ENCODE measurements at places on chromosomes 3 and 15. TPM values are rescaled to one million over a fixed set of nuclear protein-coding genes. Genes with fewer than 3 reads are reported as not detected.

DNA sequence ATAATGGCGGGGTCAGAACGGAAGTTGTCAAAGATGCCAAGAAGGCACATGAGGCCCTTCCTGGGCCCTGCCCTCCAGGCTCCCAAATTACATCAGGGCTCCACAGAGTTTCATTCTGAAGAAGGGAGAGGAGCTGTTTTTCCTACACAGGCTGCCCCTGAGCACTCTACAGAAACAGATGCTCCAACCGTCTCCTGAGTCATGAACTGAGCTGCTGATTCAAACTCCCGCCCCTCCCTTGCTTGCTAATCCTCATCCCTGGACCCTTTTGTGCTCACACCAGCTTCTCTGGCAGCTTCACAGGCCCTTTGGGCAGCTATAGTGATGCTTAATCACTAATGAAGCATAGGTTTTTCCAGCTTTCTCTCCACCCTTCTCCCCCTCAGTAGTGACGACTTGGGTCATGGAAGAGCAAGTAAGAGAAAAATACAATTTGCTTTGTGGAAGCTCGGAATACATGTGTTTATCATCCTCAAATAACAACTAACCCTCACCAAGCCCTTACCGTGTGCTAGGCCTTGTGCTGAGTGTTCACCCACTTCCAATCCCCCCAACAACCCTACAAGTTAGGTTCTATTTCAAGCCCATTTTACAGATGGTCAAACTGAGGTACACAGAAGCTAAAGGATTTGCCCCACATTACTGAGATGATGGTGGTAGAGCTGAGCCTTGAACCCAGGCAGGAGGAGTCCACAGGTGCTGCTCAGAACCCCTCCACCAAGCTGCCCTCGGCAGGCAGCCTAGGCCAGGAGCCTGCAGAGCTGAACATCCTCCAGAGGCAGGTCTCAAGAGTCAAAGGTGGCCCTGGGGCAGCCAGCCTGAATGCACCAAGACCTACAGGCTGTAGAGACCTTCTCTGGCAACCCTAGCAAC is 21.9 kb downstream of the MEGF11 start:
- H3K4me1 ChIP-seq: no peaks in the 10 kb centered on the region
- H3K36me3 ChIP-seq: 0 out of 2 replicates have a peak, but pooled peaks cover 2% of the 10 kb centered on the region
- H3K27ac ChIP-seq: no peak overlapping the region
- DNase-seq: no peak

- H3K4me3 ChIP-seq: no peak overlapping the region
- DNase-seq: no peak
- peaks cover 3% of the 10 kb centered on the region for H3K36me3 ChIP-seq
Observed at GRCh38 chr3:29826712-29827111, 545.8 kb downstream of the RBMS3 start.

DNA sequence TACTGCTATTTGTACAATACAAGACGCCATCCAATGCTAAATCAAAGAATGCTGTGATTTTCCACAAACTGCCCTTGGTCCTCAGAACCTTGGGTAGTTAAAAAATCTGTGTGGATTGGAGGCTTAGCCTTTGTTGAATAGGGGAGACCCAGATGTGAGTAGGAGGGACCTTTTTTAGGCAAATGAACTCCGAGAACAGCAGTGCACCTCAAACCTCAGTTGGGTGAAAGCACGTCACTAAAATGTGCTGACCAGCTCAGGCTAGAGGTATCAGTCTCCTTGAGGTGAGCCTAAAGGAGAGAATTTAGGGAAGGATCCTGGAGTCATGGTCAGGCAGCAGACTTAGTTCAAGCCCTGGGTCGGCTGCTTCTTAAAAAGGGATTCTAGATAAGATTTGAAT is 200.7 kb downstream of the SOX2 start:
- peaks cover 37% of the 10 kb centered on the region for H3K4me1 ChIP-seq
- DNase-seq: no peak
- H3K27me3 ChIP-seq: no peaks in the 10 kb centered on the region
- H3K36me3 ChIP-seq: no peaks in the 10 kb centered on the region

GRCh38 chr3:81967393-81967792 is 205.9 kb upstream of the GBE1 start:
- H3K27me3 ChIP-seq: no peaks in the 10 kb centered on the region
- peaks cover 51% of the 10 kb centered on the region for H3K4me1 ChIP-seq
- H3K36me3 ChIP-seq: peaks cover 18% of the 10 kb centered on the region
- no peak for DNase-seq

- DNase-seq: no peak
- no peak overlapping the region for H3K27ac ChIP-seq
- no peaks in the 10 kb centered on the region for H3K4me1 ChIP-seq
- H3K36me3 ChIP-seq: no peaks in the 10 kb centered on the region
- no peaks in the 10 kb centered on the region for H3K27me3 ChIP-seq
- H3K4me3 ChIP-seq: peak overlapping the region; percentile 49
Observed at GRCh38 chr3:192570821-192571791, 156.2 kb downstream of the FGF12 start.

DNA sequence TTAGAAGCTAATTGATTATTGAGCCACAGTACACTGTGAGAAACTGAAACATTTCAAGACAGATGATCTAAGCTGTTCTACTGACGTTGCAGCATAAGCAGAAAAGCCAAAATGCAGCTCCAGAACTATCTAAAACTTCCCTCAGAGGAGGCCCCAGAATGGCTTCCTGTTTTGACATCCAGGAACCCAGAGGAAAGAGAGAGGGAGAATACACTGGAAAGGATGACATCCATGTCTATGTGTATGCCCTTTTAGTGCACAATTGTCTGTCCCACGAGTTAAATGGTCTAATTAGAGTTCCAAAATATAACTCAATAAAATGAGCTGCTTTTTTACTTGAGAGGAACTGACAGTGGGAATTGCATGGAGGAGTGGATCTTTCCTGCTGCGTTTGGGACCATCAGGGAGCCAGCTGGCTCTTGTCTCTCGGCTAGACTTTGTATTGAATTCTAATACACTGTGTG is 688.1 kb downstream of the ZNF385D start:
- H3K36me3 ChIP-seq: no peaks in the 10 kb centered on the region
- DNase-seq: no peak
- H3K27ac ChIP-seq: no peak overlapping the region
- no peaks in the 10 kb centered on the region for H3K4me1 ChIP-seq

- no peak overlapping the region for H3K4me3 ChIP-seq
- peaks cover 29% of the 10 kb centered on the region for H3K4me1 ChIP-seq
- no peaks in the 10 kb centered on the region for H3K36me3 ChIP-seq
- DNase-seq: no peak
- no peaks in the 10 kb centered on the region for H3K27me3 ChIP-seq
- H3K27ac ChIP-seq: no peak overlapping the region
Observed at GRCh38 chr3:119331661-119332060, 37.5 kb downstream of the ARHGAP31 start.

DNA sequence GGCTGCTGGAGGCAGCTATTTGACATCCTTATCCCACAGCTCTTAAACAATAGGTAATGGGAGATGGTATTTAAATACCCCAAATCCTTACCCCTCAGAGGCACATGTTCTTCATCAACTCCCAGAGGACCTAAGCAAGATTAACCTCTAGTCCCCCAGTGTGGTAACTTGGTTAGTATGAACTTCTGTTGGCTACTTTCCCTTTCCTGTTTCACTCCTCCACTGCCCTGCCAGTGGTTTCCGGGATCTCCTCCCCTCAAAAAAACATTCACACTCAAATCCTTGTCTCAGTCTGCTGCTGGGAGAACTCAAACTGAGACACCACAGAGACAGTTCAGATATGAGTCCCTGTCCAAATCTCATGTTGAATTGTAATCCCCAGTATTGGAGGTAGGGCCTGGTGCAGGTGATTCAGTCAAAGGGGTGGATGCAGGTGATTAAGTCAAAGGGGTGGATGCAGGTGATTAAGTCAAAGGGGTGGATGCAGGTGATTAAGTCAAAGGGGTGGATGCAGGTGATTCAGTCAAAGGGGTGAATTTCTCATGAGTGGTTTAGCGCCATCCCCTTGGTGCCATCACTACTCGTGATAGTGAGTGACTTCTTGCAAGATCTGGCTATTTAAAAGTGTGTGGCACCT is 335.0 kb upstream of the CTNNB1 start:
- no peak for DNase-seq
- peaks cover 7% of the 10 kb centered on the region for H3K4me1 ChIP-seq
- H3K36me3 ChIP-seq: no peaks in the 10 kb centered on the region
- H3K4me3 ChIP-seq: no peak overlapping the region
- H3K27ac ChIP-seq: no peak overlapping the region

- H3K27me3 ChIP-seq: peaks cover 31% of the 10 kb centered on the region
- peaks cover 12% of the 10 kb centered on the region for H3K4me1 ChIP-seq
- peak overlapping the region; percentile 97 for H3K4me3 ChIP-seq
- H3K36me3 ChIP-seq: peaks cover 13% of the 10 kb centered on the region
- no peak overlapping the region for H3K27ac ChIP-seq
Observed at GRCh38 chr3:11847607-11848006, 922 bp upstream of the TAMM41 start.

The ZPLD1 gene
- not detected for total RNA-seq

The CACNA1D gene
- 3.6 TPM for total RNA-seq

The FAM174B gene
- 22.1 TPM for total RNA-seq

The IL17RD gene
- 72.9 TPM for total RNA-seq

The LXN gene
- total RNA-seq: 4.4 TPM

The TCF12 gene
- total RNA-seq: 92.9 TPM

Data from WTC11 (cell line).